Heart left ventricle (tissue), 16 donors: ENCODE measurements at places on chromosomes 4 and X. TPM values are rescaled to one million over a fixed set of nuclear protein-coding genes. Genes with fewer than 3 reads are reported as not detected.

GRCh38 chrX:12149670-12150407, 11.6 kb downstream of the FRMPD4 start:
- DNase-seq: no peak

- DNase-seq: no peak
Observed at GRCh38 chr4:168621806-168622589, 125.1 kb downstream of the PALLD start.

DNA sequence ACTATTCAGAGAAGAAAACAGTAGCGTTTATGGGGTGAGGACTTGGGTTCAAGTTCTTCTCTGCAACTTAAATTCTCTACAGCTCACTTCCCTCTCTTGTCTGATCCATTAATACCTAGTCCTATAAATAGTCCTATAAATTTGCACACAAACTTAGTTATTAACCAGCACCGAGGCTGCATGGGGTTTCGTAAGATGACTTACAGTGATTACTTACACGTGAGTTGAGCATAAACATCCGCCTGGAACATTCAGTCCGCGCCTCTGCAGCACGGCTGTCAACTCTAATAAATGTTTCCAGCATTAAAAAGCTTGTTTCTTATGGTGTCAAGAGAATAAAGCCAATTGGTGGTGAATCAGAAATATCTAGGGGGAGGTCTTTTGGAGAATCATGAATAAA, 103.0 kb upstream of the ENPP6 start:
- DNase-seq: no peak

GRCh38 chr4:156252358-156252921, 298.8 kb upstream of the CTSO start:
- DNase-seq: no peak

DNA sequence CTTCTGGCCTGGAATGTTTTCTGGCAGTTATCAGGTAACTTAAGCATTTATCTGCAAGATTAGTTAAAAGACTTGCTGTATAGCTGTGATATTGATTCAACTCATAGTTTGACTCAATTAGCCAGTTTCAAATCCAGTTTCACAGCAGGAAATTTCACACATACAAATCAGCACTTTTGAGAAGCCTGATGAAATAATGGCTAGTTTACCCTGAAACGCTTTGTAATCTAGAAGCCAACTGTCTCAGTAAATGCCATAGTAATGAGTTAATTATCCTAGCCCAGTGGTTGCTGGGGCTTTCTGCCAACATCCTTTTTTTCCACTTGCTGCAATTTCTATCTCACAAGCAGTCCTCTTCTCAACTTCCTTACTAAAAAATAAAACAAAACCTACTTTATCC, 53.1 kb downstream of the ARHGEF38 start:
- DNase-seq: no peak

Gene PGM2
- total RNA-seq: 6.8 TPM
